ENCODE measurements at places on chromosomes 2 and 18.

DNA sequence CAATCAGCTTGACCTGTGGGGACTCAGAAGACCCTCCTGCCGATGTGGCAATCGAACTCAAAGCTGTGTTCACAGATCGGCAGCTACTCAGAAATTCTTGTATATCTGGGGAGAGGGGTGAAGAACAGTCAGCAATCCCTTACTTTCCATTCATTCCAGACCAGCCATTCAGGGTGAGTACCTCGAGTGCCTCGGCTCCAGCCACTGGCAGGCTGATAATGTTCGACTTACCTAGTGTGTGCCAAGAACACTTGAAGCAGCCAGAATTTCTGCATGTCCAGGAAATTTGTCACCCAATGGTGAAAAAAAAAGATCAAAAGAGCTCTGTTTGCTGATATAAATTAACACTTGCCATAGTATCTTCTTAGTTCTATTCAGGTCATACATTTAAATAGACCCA is 2.3 kb downstream of the LGALSL start:
- no peak for DNase-seq

DNA sequence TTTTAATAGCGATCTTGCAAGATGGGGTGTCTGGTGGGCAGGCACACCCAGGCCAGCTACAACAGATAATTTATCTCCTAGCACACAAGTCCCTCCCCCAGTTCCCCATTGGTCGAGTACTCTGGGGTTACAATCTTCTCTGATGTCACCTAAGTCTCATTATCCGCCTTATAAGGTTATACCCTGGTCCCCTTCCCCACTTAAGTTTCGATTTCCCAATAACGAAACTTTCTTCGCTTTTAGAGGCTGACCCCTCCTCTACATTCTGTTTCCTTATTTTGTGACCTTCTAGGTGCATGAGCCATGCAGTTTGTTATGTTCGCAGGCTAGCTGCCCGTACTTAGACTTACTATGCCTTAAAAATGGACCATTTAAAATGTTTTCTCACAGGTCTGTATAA is 180.1 kb downstream of the CAPN13 start:
- DNase-seq: no peak

DNA sequence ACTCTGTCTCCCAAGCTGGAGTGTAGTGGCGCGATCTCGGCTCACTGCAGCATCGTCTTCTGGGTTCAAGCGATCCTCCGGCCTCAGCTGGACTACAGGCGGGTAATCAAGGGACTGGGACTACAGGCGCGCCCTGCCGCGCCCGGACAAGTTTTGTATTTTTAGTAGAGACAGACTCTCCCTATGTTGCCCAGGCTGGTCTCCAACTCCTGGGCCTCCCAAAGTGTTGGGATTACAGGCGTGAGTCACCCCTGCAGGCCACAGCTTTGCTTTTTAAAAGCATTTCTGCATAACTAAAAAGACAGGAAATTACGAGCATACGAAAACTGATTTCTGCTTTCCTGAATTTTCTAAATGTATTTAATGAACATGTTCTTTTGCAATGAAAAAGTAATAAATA is 916 bp upstream of the OSBPL1A start:
- DNase-seq: no peak

DNA sequence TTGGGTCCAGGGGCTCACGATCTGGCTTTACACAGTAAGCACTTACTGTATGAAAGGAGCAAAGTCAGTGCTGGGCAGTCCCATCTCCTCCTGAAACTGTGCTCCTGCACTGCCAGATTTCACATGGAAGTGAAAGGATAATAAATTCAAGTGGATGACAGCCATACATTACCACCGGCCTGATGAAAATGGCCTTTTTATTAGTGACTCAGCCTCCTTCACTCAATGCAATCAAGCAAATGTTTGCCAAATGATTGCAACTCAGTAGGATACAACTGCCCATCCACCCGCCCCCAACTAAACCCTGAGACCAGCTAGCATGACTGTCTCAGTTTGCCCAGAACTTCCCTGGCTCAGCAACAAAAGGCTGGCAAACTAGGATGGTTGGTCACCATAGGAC is 77.1 kb downstream of the MYO5B start:
- no peak for DNase-seq

DNA sequence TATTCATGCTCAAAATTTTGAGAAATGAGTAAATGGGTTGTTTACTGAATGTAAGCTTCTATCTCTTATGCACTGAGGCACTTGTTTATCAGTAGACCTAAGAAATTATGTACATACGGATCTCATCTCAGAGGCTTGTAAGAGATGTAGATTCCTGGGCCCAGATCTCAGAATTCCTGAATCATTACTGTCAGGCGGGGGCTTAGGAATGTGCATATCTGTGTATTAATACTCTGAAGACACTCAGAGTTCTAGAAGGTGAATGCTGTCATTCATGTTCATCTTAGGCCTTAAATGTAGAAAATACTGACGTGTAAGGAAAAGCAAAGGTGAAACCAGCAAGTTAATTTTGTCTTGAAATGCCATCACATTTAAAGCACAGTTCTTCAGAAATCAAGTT is 169.6 kb downstream of the FMNL2 start:
- DNase-seq: no peak

GRCh38 chr2:151033271-151034248 is 228.1 kb downstream of the RBM43 start:
- DNase-seq: no peak

GRCh38 chr2:63052411-63053080 is 1.9 kb downstream of the OTX1 start:
- DNase-seq: no peak

DNA sequence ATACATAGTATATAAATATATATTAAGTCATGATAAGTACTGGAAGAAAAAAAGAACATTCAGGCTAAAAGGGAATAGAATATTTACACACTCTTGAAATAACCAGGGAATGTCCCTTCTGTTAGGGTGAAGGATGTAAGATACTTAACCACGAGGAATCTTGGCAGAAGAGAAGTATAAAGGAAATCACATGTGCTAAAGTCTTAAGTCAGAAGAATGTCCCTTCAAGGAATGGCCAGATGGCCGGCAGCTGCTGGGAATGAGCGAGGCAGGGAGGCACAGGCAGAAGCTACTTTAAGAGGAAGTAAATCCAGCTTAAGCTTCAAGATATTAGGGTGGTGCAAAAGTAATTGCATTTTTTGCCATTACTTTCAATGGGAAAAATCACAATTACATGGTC is 5.5 kb downstream of the CCDC102B start:
- no peak for DNase-seq

DNA sequence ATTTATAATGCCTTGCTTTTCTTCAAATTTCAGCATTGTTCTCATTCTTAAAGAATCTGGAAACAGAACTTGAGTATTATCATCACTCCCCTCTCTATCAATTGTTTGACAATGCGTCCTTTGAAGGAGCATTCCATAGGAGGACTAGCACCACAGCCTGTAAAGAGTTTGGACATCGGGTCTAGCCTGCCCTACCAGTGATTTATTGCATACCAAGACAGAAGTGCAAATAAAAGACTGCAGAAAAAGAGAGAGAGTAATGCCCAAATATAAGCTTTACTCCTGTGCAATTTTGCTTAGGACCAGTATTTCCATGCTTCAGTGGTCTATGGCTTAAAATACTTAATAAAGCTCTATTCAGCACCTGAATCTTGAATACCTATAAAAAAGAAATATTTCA is 55.4 kb upstream of the MAP2 start:
- DNase-seq: no peak

- DNase-seq: no peak
Observed at GRCh38 chr2:157318884-157319283, 6.7 kb downstream of the ERMN start.

DNA sequence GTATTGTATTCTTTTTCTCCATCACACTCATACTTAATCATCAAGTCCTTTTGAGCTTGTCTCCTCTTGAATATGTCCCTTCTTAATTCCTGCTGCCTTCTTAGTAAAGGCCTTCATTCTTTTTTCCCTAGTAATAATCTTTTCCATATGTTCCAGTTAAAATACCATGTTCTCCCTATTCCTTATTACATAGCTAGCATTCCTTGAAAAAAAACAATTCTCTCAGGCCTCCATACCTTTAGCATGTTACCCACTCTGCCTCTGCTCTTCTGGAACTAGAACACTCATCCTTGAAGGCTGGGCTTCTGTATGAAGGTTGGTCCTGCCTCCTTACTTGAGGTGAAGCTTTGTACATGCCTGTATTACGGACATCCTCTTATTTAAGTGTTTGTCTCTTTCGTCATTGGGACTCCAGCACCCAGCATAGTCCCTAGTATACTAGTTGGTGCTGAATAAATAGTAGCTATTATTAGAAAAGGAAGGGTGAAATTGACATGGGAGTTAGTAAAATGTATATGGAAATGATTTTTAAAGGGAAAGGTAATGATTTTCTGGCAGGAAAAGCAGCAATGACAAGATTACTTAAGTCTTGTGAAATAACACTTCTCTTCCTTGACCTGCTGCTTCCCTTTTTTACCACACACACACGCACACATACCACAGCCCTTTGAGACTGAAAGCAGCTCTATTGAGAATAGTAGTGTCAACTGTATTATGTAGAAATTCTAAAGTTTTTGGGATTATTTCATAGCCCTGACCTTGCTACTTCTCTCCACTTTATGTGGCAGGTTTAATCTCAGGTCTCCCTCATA is 45.6 kb downstream of the REL start:
- DNase-seq: no peak

DNA sequence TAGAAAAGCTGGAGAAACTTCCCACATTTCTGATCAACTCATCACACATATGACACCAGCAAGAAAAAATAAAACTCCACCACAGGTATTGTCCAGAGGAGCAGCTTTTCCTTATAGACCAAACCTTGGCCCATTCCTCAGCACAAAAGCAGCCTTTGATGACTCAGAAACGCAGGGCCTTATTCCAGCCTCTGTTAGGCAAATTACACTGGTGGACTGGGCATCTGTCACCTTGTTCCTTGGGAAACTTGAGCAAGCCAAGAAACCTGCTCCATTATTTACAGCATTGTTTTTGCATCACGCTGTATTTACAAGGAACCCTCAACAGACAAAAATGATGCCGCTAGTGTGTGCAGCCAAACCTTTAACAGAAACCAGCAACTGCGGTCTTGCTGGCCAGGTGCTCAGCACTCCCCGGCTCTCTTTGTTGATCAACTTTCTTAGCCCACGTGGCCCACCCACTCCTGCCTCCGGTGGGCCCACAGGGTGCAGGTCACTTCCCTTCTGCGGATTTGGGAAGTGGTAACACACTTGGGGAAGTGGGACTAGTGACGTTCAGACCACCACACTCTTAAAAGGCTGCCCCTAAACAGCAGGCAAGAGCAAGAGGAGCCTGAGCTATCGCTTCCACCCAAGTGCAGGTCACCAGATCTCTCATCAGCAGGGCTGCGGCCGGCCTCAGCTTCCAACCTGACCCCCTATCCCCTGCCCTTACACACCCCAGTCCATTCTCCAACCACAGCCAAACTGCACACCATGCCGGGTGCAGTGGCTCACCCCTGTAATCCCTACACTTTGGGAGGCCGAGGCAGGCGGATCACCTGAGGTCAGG is 1.5 kb downstream of the AP1S3 start:
- no peak for DNase-seq

DNA sequence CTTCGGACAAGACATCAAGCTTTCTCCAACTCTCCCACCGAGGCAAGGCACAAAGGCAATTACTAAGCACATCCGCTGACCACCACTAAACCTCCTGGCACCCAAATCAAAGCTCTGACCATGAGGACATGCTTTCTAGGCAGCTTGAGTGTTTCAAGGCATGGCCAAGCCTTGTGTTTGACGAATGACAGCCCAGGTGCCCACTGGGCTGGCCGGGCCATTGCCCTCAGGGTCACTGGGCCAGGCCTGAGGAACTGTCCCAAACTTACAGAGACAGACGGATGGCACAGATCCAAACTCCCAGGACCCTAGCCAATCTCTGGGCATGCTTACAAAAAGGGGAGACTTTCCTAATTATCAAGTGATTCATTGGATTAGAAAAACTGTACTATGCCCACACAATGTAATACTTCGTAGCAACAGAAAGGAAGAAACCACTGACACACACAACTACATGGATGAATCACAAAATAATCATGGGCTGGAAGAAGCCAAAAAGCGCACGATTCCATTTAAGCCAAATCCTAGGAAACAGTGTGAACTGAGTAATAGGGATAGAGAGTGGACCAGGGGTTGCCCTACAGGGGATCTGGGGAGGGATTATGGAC is 20.2 kb downstream of the CRACDL start:
- no peak for DNase-seq

- DNase-seq: peak; percentile 11
Observed at GRCh38 chr2:78979380-78980151, 45.9 kb upstream of the REG3G start.

DNA sequence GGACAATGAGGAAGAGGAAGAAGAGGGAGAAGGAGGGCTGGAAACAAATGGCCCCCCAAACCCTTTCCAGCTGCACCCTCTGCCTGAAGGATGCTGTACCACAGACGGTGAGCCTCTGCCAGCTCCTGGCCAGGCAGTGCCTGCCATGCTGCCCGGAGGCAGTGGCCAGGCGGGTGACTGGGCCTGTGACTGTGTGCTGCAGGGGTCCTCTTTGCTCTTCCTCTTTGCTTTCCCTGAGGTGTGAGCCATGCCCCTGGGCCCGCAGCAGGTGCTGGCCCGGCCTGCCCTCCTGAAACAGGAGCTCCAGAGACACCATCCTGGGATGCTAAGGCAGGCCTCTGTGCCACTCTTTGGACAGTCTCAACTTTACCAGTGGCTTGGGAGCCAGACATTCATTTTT is 28.6 kb downstream of the GREB1 start:
- DNase-seq: no peak

DNA sequence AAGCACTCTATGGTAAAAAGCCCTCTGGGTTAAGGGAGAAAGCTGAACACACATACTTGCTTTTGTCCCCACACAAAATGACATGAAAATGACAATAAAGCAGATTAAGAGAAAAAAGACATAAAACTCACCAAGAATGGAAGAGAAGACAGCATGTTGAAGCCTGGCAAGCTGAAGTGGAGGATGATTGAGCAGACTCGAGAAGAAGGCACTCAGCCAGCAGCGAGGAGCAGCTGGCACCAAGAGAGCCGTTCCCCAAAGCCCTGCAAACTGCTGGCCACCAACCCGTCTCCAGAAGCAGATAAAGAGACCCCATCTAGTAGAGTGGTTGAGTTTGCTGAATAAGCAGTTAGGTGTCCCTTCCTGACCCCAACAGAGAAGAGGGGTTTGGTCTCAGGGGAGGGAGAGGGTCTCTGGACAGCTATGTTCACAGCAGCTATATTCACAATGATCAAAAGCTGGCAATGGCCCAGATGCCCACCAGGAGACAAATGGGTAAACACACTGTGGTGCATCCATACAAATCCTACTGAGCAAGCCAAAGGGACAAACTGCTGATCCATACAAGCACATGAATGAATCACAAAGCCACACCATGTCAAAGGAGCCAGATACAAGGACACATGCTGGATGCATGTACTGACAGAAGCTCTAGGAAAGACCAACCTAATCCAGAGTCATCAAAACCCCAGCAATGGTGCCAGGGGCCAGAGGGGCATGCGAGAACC is 36.9 kb downstream of the FAM168B start:
- DNase-seq: peak; percentile 28
